ENCODE measurements at places on chromosomes 5 and 9.

DNA sequence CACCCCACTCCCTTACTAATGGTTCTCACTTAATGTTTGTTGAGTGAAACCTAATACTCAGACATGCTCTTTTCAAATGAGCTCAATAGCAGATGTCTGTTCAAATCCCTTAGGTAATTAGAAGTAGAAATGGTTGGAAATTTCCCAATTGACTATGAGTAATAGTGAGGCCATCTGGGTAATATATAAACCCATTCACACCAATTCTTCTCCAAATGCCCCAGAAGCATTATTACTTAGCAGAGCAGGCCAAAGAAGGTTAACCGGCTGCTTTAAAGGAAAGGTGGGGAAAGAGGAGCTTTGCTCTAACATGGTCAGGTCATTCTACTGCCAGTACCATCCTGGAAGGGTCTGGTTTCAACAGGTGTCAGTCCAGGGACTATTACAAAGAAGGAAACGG, 119.5 kb upstream of the MTAP start:
- DNase-seq = no peak

DNA sequence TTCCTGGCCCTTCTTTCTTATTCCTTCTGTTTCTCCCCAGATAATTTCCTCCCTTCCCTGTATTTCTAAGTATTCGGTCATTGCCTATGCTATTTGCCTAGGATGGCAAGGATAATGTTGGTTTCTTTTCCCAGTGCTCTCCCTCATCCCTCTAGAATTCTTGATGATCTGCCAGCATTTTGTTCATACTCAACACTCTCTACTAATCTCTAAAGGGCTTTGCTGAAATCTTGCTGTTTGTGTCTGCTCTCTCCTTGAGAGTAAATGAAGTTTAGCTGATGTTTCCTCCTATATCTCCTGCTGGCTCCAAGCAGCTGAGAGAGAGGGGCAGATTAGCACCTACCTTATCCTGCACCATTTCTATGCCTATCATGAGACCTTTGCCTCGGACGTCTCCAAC, 38.1 kb downstream of the AGXT2 start:
- no peak for DNase-seq

DNA sequence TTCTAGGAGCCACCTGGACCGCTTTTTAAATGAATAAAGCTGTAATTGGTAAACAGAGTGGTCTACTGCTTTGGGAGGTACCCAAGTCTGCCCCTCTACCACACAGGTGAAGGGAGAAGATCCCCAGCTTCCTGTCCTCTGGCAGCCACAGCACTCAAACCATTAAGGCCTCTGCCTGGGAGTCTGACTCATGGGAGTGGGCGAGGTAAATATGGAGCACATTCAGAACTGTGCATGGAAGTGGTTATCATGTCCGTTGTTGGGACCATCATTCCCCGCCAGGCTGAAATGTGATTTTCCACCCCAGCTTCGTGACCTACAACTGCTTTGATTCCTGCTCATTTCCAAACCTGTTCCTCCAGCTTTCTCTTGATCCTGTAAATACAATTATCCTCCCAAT, 59.5 kb upstream of the ALDH1B1 start:
- no peak for DNase-seq

GRCh38 chr5:68348447-68349222, 133.1 kb downstream of the PIK3R1 start:
- no peak for DNase-seq

GRCh38 chr9:14482856-14483255, 168.9 kb upstream of the NFIB start:
- no peak for DNase-seq

- no peak for DNase-seq
Observed at GRCh38 chr9:97124256-97124655, 85.3 kb upstream of the CTSV start.

- no peak for DNase-seq
Observed at GRCh38 chr5:172502969-172503368, 48.6 kb upstream of the SH3PXD2B start.

DNA sequence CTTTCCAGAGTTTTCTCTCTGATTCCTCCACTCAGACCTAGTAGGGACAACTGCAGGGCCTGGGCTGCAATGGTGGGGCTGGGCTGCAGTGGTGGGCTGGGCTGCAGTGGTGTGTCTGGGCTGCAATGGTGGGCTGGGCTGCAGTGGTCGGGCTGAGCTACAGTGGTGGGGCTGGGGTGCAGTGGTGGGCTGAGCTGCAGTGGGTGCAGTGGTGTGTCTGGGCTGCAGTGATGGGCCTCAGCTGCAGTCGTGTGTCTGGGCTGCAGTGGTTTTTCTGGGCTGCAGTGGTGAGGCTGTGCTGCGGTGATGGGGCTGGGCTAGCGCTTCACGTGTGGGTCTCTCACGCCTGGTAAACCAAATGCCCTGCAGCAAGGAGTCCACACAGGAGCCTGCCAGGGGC, 27.4 kb downstream of the ABO start:
- DNase-seq = no peak

- DNase-seq = no peak
Observed at GRCh38 chr5:307794-308579, 13.5 kb upstream of the AHRR start.

- no peak for DNase-seq
Observed at GRCh38 chr9:126062158-126062886, 264.3 kb upstream of the MVB12B start.

- no peak for DNase-seq
Observed at GRCh38 chr5:174991847-174992246, 267.5 kb downstream of the MSX2 start.

DNA sequence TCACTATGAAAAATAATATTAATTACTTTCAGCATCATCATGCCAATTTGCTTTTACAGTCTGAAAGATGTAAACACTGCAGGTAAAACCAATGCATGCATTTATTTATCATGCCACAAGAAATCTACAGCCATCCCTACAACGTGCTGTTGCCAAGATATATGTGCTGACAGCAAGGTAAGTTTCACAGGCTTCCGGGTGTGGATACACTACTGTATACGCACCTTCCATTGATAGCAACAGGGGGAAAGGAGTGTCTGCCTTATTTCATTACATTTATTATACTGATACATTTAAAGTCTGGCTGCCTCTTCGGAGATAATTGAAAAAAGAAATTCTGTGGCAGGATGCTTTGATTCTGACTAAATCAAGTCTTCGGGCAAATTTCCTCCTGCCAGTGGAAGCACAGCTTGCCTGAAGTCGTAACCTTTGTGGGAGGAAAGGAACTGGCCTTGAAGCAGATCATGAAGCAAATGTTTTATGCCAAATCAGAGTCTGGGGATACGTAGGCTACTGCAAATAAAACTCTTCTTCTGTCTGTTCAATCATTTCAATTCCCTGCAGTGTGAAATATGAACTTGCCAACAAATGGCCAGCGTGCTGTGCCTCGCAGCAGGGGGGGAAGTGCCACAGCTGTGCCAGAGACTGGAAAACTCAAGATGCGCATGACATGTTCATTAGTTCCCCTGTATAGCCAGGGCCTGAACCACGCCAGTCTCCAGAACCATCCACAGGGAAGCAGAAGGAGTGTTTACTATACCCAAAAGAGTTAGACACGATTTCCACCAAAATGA, 268.1 kb downstream of the EFNA5 start:
- DNase-seq = peak; percentile 16

DNA sequence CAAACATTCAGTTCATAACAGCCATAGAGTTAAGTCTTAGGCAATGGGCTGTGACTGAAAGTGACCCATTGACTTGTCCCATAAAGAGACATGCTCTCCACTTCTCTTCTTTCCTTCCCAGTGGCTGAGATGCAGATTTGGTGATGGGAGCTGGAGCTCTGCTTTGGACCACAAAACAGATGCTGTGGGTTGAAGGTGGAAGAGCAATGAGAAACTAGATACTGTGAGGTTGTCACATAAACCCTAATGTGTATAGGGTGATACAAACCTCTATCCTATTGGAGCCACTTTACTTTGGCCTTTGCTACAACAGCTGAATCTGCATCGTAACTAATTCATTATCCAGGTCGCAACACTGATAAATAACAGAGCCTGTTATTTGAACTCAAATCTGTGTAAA, 192.0 kb downstream of the TTC39B start:
- no peak for DNase-seq

DNA sequence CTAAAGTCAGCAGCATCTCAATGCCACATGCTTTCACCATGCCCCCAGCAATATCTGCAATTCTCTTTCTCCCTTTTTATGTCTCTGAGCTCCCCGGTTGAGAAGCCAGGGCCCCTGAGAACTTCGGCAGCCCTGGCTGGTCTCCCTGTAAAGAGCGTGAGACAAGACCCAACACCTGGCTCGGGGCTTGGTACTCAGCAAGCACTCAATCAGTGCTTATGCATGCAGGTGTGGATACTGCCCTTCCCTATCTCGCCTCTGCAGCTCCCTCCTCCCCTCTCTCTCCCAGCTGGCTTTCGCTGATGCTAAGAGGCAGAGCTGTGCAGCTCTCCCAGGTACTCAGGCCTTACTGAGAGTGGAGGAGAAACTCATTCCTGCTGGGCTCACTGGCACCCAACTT, 41.7 kb upstream of the AKNA start:
- no peak for DNase-seq

DNA sequence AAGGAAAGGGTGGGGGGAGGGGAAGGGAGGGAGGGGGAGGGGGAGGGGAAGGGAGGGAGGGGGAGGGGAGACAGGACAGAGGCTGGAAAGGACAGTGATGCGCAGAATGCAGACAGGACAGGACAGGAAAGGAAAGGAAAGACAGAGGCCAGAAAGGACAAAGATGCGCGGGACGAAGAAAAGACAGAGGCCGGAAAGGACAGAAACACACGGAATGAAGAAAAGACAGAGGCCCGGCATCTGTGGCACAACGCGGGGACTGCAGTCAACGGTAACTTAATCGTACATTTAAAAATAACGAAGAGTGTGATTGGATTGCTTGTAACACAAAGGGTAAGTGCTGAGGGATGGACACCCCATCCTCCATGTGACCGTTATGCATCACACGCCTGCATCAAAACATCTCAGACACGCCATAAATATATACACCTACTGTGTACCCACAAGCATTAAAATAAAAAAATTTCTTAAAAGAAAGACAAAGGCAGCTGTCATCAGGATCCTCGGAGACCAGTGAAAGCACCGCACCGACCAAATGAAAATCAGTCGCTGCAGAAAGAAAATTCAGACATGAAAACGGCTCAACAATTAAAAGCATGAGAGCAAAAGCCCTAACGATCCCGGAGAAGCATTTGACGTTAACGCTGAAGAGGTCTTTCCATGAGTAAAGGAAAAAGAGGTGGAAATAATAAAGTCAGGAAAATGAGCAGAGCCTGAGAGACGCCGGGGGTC, 52.9 kb upstream of the EXOC3 start:
- DNase-seq = no peak

GRCh38 chr5:153829510-153830065, 209.1 kb downstream of the FAM114A2 start:
- no peak for DNase-seq

GRCh38 chr5:10354048-10354872, 765 bp downstream of the MARCHF6 start:
- DNase-seq = no peak
